NCI-H187 treated with DMSO at 0.1 percent for 48 hours (cell line): ENCODE measurements at places on chromosomes 5 and 9.

- DNase-seq, result no peak
Measured at GRCh38 chr5:164007064-164007463, 501.6 kb downstream of the MAT2B start.

- no peak for DNase-seq
Measured at GRCh38 chr9:117462861-117463260, 48.0 kb upstream of the ASTN2 start.

DNA sequence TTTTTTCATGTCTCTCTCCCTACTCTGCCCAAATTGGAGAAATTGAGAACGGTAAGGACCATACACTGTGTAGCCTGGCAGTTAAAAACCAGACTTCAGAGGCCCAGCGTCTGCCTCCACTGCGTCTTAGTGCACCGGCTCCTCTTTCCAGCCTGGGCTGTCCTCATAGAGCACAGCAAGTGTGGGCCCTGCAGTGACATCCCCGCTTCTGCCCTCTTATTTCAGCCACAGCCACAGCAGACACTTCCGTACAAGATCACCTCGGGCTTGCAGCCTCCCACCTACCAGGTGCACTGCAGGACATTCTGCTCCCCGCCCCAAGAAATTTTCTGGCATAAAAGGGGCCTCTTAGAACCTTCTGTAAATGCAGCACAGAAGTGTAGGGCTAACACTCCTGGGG is 21.4 kb upstream of the SMIM23 start:
- DNase-seq, result no peak

- DNase-seq, result no peak
Measured at GRCh38 chr5:36522746-36523065, 83.7 kb upstream of the SLC1A3 start.

GRCh38 chr5:71573591-71573990 is 13.5 kb upstream of the MCCC2 start:
- DNase-seq, result no peak

GRCh38 chr9:93096131-93096802 is at the start of gene CARD19:
CARD19 (plus strand) TSS chr9:93096217; CDS start chr9:93096346, 129 bp downstream.
- DNase-seq, result no peak

- DNase-seq, result no peak
Measured at GRCh38 chr5:138450971-138451370, 12.1 kb downstream of the REEP2 start.

GRCh38 chr9:4220346-4220745 is 79.5 kb downstream of the GLIS3 start:
- DNase-seq, result no peak

DNA sequence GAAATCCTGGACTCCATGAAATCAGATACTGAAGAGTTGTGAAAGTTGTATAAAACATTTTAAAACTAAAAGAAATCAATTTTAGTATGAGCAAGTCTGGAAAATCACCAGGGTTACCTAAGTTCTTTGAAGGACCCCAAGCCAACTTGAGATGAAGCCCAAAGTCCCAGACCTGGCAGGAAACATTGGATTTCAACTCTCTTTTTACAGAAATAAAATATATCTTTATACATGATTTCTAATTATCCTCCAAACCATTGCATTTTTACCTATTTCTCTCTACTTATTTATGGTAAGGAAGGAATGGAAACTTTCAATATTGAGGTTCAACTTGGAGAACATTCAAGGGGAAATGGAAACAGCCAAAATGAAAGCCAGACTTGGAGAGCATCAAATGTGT is 390.6 kb upstream of the C9orf72 start:
- DNase-seq, result no peak

- DNase-seq, result no peak
Measured at GRCh38 chr5:14066326-14066725, 76.8 kb upstream of the TRIO start.

DNA sequence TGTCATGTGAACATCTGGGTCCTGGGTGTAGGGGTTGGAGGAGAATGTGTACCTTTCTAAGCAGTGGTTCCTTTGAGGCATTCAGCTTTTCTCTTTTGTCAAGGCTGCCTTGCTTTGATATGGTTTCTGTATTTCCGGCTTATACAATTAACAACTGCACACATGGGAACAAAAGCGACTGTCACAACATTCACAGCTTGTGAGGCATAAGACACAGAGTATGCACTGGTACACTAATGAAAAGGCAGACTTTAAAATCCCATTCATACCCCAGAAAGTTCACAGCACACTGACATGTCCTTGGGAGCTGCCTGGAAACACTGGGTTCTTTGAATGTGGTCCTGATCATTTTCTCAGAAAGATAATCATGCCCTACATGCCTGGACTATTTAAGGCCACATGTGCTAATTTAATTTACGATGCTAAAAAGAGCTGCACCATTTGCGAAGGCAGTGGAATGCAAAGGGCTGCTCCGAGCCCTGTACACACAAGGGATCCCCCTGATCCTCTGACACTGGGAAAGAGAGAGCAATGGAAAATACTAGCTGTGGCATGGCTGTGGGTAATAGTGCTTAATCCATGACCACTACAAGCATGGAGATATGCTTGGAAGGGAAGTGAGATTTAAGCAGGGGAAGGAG is 131.8 kb downstream of the EFNA5 start:
- no peak for DNase-seq

DNA sequence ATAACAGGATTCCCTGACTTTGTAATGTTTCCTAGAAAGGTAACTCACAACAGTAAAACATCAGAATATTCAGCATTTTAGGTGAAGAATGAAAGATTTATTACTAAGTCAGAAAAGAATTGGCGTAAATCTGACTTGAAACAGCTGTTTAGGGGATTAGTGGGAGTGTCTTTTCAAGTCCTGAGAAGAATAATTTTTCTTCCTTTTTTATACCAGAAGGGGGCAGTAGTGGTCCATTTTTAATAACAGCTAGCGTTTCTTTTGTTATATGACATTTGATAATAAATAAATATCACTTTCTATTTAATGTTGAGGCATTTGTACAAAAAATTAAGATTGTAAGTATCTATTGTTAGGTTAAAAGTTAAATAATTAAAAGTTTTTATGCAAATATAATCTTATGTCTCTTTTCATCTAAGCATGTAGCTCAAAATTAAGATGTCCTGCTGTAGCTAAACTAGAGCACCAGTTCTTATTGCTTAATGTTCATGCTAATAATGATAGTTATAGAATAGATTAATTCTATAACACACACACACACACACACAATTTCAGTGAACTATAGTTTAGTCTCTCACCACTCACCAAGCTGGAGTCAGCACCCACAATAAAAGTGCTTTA is 258.7 kb upstream of the ARRDC3 start:
- peak; percentile 6 for DNase-seq
